ENCODE measurements at places on chromosomes 2 and 18.

DNA sequence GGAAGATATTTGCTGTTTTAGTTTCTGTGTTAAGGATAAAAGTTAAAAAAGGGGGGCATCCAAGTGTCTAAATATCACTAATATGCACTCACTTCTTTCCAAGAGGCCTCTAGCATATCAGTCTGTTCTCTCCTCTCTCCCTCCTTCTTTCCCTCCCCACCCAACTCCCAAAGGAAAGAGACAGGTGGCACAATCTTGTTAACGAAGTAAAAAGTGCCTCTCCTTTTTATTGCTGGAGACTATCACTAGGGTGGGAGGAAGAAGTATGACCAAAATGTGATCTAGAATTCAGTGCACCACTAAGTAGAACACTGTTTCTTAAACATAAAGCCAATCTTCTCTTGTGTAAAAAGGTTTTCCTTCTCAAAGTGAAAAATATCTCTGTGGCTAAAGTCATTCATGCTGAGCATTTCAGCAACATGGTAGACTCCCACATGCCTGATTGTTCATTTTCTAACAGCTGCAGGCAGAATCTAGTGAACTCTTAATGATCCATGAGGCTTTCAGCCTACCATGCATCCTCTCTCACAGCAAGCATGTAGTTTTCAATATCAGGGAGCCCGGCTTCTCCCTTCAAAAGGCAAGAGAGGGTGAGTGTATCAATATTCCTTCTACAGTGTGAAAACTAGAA is 39.5 kb downstream of the RNU4ATAC start:
- DNase-seq = no peak

- DNase-seq = peak; percentile 60
These were observed 1057.1 kb upstream of the CRIM1 start for GRCh38 chr2:35298493-35298892.

DNA sequence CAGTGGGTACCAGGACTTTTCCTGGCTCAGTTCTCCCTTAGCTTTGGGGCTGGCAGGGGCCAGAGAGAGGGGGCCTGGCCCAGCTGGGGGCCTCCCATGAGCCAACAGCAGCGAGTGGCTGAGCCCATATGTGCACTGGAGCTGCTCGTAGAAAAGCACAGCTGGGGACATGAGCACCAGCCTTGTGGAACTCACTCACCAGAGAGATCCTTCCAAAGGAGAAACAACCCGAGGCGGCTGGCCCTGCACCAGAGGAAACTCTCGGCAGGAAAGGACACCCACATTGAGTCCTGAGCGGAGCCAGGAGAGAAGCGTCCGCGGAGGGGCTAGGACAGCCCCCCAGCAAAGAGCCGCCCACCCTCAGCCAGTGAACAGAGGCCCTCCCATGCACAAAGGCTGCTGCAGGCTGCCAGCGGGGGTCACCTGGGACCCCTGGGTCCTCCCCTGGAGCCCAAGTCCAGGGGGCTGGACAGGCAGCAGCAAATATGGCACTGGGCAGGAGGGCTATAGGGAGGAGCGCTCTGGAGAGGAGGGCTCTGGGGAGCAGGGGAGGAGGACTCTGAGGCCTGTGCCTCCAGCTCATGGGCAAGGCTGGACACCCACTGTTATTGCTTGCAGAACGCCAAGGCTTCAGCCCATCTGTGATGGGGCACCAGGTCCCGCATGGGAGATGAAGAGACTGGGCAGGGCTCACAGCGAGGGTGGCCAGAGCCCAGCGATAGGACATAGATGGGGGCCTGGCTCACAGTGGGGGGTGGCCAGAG is 42.1 kb upstream of the SNED1 start:
- DNase-seq = no peak

- DNase-seq = no peak
These were observed 53.9 kb downstream of the SPATS2L start for GRCh38 chr2:200360364-200360763.

DNA sequence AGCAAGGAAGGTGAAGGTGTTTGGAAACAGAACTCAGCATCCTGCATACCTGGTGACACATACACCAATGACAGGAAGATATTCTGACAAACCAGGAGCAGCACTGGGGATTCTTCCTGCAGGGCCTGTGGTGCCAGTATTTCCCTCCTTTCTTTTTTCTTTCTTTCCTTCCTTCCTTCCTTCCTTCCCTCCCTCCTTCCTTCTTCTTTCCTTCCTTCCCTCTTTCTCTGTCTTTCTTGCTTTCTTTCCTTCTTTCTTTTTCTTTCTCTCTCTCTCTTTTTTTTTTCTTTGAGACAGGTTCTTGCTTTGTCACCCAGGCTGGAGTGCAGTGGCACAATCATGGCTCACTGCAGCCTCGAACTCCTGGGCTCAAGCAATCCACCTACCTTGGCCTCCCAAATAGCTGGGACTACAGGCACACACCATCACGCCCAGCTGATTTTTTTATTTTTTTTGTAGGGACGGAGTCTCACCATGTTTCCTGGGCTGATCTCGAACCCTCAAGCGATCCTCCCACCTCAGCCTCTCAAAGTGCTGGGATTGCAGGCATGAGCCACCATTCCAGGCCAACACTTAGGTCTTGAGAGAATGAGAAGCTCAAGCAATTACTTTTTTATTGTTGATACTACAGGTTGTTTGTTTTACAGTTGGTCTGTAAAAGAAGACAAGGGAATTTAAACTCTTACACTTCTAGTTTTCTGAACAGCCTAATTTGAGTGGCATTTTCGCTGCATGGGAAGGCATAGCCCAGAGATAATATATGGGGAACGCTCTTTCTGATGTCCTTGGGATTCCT is 54.7 kb upstream of the GATA6 start:
- no peak for DNase-seq

All from non-pigmented ciliary epithelial cell (primary cell).